ENCODE measurements at places on chromosomes 6 and 20. TPM values are rescaled to one million over a fixed set of nuclear protein-coding genes. Genes with fewer than 3 reads are reported as not detected.

Gene HDGFL1
- total RNA-seq, result not detected

Gene NMBR
- not detected for total RNA-seq

Gene SIRPG
- not detected for total RNA-seq

Gene LY6G6D
- not detected for total RNA-seq

Gene SFTA2
- not detected for total RNA-seq

Gene LZTS3
- 6.2 TPM for total RNA-seq

Gene C4B
- total RNA-seq, result 32.7 TPM

Gene MYCT1
- 19.7 TPM for total RNA-seq

- DNase-seq, result no peak
Measured at GRCh38 chr20:20224806-20225205, 143.1 kb upstream of the INSM1 start.

DNA sequence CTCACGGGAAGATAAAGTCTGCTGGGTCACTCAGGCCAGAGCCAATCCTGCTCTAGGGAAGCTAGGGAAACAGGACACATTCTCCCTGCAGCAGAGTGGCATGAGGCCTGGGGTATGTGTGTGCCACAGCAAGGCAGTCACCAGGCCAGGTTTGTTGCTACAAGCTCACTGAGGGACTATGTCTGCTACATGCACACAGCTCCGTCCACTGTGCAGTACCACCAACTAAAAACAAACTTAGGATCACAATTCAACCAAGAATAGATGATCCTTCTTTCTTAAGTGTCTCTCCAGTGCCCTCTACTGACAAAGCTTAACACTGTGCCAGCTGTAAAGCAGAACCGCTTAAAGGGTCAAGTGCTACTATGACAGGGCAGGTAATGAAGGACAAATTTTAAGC is 192.5 kb downstream of the PTPRK start:
- DNase-seq, result no peak

DNA sequence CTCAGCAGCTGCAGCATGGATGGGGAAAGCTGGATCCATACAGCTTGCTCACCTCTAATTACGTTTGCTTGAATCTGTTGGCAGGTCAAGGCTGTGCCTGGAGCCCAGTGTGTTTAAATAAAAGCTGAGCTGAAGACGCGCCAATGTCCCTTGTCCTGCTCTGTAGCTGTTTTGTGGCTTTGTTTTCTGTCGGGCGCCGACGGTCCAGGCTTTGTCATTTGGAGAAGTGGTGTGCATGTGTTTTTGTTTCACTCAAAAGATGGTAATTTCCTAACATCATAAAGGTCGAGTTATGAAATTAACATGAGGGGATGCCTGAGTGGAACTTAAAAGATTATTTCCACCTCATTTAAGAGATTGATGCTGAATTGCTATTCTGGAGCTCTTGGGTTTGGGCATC is 107.6 kb downstream of the SLC24A3 start:
- no peak for DNase-seq

DNA sequence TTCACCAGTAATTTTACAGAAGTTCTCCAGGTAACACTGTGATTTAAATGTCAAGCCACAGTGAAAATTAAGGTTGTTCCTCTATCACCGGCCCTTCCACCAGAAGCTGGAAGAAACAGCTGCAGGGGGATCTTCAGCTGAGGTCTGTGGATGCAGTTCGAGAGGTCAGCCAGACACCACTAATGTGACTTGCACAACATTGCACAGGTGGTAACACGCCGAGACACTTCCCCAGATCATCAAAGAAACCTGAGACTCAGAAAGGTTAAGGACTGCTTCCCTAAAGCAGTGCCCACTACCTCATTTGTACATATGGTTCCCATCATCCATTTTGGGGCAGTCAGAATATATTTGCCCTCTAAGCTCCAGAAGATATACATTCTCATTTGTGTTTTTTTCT is 8.1 kb upstream of the SERPINB9 start:
- DNase-seq, result no peak

- no peak for DNase-seq
Measured at GRCh38 chr6:15301179-15302006, 55.5 kb downstream of the JARID2 start.

DNA sequence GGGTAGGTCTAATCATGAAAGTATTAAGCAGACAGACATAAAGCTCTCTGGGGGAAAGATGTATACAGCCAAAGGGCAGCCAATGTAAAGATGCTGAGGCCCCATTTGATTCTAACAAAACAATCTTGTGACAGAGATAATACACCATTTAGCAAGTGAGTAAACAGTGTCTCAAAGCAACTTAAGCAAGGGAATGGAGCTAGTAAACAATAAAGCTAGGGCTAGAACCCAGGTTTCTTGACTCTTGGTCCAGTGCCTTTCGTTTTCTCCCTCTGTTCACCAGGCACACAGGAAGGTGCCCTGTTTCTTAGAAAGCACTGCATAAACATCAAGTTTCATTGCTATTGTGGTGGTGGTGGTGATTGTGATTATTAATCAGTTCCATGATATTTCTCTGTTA is 5.1 kb downstream of the ELOVL2 start:
- no peak for DNase-seq

GRCh38 chr6:148557796-148558321 is 189.0 kb upstream of the UST start:
- DNase-seq, result no peak

DNA sequence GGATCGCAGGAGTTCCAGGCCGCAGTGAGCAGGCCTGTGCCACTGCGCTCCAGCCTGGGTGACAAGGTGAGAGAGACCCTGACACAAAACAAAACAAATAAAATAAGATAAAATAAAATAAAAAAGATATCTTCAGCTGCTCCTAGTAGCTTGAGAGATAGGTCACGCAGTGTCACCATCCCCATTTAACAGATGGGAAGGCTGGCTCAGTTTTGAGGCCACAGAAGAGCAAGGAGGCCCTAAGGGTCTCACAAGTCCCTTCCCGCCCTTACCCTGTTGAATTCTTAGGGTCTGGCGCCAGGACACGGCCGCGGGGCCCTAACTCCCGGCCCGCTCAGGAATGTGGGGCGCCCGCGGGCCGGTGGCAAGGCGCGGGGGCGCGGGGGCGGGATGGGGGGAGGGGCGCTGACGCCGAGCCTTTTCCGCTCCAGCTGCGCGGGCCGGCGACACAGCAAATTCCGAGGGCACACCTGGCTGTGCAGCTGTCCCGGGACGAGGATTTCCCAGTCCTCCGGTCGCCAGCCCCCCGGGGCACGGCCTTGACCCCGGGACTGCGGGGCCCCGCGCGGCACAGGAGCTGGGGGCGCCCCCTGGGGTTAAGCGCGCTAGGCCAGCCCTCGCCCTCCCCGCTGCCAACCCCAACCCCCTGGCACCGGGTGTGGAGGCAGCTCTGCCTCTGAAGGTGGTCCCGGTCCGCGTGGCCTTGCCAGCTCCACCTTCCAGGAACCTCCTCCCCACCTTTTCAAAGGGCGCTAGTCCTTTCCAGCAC is 10.3 kb upstream of the R3HDML start:
- DNase-seq, result no peak

DNA sequence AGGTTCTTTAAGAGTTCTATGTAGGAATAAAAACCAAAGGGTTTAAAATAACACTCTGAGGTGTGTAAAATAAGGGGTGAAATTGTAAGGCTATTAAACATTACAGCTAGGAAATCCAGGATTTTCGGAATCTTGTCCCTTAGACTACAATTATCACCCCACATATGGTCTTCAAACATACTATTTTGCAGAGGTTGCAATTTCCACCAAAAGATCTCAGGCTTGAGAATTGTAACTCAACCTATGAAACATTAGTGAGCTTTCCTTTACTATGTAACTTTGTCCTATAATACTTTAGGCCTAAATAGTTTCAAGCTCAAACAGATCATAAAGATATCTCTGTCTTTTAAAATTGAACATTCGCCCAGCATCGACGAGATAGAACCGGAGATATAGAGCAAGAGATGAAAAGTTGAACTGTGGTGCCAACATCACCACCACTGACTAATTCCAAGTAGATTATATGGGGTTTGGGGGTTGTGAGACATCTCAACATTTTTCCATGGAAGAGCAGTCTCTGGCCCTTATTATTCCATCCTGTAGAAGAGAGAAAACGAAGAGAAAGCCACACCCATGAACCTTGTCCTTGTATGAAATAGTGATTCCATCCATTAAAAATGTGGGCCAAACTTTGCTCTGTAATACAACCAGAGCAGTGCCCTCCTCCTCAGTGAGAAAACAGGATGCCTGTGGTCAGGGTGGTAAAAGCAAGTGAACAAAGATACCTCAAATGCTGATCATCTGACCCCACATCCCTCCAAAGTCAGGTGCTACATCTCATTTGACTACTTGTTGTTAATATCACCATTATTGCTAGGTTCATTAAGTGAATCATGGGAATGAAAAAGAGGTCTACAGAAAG is 284.5 kb upstream of the GJE1 start:
- DNase-seq, result no peak

GRCh38 chr20:2295286-2295685 is 515 bp upstream of the TGM3 start:
- peak; percentile 41 for DNase-seq

DNA sequence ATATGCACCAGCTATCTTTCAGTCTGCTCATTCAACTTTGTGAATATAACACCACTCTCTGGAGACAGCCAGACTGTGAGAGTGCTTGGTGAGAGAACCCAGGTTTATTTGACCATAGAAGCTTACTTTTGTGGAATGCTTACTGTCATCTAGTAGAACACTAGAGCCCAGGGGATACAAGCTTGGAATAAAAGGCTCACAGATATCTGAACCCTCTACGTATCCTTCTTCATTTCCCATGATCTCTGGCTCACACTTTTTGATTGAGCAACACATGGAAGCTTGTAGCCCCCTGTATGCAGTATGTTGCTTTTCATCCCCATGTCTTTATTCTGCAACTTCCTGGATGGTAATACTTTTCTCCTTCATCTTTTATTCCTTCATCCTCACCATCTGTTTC is 835.3 kb upstream of the CITED2 start:
- no peak for DNase-seq

GRCh38 chr6:80618953-80619352 is 512.5 kb downstream of the BCKDHB start:
- DNase-seq, result no peak

DNA sequence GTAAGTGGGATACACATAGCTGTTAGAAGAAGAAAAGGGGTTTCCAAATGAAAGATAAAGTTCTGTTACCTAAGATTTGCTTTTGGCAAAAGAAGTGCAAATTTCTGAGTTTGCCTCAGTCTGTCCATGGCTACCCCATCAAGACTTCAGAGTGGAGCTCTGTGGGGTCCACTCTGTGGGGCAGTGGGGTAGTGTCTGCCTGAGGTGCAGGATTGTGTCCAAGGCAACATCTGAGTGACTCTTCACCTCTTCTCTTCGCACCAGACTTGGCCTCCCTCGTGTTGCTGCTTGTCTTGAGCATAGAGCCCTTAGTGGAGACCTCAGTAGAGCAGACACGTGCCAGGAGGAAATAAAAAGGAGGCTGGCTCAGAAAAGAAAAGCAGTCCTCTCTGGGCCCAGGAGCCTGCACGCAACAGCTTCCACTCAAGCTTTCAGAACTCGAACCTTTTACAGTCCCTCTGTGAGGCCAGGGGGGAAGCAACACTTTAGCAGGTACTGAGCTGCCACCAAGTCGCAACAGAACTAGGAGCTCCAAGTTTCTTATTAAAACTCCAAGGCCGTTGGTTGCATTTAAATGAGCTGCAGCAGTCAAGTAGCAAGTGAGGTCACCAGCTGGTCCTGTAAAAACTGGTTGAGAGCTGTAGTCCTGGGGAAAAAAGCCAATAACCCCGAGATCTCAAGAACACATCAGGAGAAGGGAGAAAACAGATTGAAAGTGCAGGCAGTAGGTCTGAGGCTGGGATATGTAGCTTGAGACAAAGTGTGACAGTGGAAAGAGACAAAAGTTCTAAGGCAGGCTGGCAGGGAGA is 413.5 kb downstream of the CDC5L start:
- DNase-seq, result no peak

DNA sequence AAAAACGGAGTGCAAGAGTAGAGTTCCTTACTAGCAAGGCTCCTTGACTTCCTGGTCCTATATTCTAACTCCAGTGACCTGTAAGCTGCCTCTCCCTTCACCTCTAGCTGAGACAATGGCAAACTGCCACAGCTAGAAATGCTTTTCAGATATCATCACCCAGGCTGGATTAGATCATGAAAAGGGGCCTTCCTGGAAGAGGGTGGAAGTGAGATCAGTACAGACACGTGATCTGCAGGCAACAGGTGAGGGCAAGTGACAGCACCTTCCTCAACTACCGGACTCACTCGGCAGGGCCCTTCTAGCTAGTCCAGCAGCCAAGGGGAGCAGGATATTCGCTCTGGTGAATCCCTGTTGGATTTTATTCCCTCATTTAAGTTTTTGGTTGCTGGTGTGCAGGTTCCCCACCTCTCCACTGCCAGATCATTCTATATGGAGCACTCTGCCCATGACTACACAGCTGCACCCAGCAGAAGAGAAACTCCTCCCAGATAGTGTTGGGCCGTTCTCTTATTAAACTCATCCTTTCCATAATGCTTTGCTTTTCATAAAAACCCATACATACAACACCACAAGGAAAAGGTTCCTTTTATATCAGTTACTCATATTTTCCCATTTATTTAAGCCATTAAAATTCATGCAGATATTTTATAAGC is 26.4 kb upstream of the FAM83C start:
- DNase-seq, result no peak

- DNase-seq, result no peak
Measured at GRCh38 chr6:129359811-129360681, 349.9 kb downstream of the ARHGAP18 start.

- no peak for DNase-seq
Measured at GRCh38 chr20:33803921-33804337, 7.2 kb upstream of the CHMP4B start.

- no peak for DNase-seq
Measured at GRCh38 chr20:46330072-46330763, 21.9 kb upstream of the CDH22 start.

DNA sequence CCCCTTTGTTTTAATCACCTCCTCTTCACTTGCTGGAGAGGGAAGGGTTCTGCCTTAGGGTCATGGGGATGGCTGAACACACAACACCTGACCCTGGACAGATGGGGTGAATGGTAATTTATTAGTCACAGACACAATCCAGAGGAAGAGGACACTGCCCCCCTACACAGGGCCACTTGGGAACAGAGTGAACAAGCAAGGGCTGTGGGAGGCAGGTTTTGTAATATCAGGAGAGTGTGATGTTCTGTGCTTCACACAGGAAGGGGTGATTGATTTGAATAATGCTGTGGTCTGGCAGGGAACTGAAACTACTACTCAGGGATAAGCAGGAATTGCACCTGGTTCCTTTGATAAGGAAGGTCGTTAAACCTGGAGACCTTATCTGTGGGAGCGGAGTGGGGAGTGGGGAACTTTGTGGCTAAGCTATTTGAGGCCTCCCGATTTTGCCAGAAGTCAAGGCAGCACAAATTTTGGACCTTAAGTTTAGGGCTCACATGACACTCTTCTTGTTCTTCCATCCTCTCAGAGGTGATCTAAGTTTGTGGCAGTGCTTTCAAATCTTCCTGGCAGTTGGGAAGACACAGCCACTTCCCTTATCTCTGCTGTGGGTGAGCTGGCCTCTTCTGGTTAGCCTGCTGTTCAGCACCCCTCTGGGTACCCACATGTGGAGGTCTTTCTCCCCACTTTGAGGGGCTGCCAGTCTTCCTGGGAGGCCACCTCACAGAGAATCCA is 77.8 kb downstream of the CD164 start:
- no peak for DNase-seq
